ENCODE measurements at places on chromosomes 2 and 18.

- DNase-seq, result no peak
Measured at GRCh38 chr2:177268187-177268871, 3.8 kb upstream of the NFE2L2 start.

DNA sequence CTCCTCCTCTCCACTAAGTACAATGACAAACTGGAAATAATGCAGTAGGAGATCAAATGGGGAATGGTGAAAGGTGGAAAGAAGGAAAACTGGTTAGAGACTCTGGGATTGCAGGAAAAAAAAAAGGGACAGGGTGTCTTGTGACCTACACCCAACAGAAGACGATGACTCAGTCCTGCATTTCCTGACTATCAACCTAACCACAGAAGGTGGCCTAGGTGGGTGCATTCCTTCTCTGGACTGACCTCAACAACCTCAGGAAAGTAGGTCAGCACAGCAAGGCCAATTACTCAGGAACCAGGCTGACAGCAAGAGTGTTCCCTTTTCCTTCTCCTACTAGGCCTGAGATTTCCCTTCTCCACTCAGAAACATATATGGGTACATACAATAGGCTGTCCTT is 1386.4 kb upstream of the ZEB2 start:
- no peak for DNase-seq

DNA sequence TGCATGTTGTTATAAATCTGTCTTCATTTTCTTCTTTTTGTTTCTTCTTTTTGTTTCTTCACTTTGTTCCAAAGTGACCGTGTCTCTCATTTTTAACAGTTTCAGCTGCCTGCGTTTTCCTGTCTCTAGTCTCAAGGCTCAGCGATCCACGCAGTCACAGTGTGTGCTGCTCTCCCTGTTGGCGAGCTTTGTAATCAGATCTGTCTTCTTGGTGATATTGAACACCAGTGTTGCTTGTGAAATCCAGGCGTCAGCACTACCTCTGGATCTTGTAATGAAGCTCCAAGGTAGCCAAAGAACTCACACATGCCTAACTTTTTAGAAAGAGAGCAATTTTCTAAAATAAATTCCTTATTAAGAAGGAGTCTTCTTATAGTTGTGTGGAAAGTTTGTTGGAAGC is 13.2 kb downstream of the SNTG2 start:
- DNase-seq, result no peak

DNA sequence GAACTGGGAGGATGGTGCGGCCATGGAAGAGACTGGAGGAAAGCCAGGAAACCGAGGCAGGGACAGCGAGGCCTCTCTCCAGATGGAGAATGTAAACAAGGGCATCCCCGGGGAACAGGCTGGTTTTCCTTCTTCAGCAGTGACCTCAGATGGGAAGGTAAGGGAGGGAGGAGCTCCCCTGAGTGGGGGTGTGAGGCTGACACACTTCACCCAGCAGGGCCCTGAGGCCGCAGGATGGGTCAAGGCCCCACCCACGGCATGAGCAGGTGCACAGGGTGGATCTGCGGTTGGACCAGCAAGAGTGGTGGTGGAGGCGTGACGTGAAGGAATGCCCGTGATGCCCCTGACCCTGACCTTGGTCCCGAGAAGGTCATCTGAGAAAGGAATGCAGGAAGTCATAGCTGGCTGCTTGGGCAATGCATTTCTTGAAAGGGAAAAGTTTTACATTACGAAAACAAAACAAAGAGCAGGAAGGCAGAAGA is 48.1 kb downstream of the ADCY3 start:
- DNase-seq, result no peak

DNA sequence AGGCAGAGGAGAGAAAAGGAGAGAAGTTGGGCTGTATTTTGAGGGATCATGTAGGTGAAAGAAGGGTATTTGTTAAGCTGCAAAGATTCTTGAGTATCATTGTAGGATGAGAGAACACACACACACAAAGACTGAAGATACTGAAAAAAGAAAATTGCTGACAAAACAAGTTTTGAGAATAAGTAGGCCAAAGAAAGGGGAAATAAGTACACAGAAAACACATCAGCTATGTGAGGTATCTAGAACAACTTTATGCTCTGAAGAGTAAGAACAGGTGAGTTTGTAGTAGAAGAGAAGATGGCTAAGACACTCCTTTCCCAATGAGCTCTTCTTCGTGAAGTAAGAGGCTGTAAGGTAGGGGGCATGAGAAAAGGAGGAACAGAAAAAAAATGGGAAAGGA is 28.2 kb downstream of the METTL8 start:
- DNase-seq, result no peak

- DNase-seq, result no peak
Measured at GRCh38 chr2:76450024-76450475, 739.3 kb upstream of the GCFC2 start.

DNA sequence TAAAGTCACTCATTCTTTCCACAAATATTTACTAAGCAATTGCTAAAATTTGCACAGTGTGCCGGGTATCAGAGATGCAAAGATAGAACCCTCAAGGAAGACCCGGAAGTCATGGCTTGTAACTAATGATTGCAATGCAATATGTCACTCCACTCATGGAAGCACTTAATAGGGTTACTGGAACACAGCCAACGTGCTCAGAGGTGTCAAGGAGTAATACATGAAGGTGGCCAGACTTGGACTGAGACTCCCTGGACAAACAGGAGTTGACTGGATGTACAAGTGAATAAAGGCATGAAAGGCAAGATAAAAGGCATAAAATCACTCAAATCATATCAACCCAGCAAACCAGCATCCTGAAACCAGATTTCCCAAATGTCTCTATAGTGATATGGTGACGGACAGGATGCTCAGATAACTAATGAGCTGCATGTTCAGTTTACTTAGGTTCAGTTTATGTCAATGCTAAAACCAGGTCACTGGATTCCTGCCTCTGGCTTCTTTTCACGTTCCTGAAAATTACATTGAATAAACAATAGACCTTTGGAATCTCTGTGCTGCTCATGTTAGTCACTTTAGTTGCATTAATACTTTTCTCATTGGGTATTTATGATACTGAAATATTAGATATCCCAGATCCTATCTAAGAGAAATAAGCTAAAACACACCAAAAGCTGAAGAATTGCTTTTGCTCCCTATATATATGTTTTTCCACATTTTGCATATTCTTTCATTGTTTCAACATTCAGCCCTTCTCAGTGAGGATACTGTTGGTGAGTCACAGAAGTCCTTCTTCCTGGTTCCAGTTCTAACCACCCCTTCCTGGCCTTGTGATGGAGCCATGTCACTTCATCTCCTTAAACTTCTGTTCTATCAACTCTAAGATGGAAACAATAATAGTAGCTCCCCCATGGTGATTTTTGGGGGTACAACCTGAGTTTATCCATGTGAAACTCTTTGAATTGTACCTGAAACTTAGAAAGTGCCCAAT is 688.9 kb upstream of the ID2 start:
- no peak for DNase-seq

DNA sequence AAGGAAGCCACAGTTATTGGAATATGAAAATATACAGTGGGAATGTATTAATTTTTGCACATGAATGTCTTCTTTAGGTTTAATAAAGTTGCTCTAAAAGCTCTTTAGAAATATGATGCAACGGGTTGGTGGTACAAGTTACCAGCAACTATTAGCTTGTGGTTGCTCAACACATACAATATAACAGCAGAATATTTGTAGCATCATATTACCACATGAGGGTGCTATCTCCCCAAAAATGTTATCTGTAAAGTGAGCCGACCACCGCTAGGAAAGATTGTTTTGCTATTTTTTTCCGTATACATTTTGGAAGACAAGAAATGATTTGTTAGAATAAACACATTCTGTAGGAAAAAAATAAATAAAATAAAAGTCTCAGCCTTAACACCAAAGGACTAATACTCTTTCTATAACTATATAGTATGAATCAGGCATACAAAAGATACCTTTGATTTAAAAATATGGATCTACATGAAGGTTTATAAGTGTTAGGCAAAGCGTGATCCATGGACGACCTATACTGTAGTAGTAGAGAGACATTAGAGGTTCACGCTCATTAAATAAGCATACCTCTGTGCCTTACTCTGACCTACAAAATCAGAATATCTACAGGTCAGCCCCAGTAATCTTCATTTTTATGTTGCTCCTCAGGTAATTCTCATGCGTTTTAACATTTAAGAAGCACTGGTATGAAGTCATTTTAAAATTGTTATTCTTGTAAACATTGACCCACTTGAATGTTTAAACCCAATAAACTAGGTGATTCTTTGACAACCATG is 1110.6 kb upstream of the ACVR2A start:
- DNase-seq, result peak; percentile 65

- no peak for DNase-seq
Measured at GRCh38 chr18:13441736-13442135, 223.2 kb downstream of the LDLRAD4 start.

DNA sequence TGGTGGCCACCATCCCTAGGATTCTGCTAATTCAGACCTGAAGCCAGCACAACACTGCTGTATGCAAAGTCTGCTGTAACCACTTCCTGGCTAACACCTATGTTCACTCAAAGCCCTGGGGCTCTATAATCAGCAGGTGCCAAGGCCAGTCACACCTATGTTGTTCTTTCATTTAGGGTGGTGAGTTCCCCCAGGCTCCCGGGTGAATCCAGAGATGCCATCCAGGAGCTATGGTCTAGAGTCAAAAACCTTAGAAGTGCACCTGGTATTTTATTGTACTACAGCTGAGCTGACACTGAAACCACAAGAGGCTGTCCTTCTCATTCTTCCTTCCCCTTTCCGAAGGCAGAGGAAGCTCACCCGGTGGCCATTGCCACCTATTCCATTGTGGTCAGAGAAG is 46.2 kb upstream of the CCDC141 start:
- no peak for DNase-seq

- no peak for DNase-seq
Measured at GRCh38 chr2:30262716-30263309, 31.5 kb downstream of the LBH start.

DNA sequence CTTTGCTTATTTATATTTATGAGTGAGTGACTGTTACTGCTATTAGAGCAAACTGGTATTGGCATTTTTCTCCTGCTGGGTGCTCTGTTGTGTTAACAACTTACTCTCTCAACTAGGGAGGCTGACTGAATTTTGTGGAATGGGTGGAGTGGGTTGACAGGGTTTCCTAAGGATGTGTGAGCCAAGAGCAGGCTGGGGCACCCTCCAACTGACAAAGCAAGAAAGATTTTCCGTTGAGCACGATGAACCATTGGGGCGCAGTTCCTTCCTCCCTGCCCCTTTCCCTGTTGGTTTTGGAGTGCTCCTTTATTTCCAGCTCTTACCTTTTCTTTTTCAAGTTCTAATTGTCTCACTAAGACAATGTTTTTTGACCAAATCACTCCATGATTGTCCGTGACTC is 20.3 kb downstream of the SEH1L start:
- no peak for DNase-seq

DNA sequence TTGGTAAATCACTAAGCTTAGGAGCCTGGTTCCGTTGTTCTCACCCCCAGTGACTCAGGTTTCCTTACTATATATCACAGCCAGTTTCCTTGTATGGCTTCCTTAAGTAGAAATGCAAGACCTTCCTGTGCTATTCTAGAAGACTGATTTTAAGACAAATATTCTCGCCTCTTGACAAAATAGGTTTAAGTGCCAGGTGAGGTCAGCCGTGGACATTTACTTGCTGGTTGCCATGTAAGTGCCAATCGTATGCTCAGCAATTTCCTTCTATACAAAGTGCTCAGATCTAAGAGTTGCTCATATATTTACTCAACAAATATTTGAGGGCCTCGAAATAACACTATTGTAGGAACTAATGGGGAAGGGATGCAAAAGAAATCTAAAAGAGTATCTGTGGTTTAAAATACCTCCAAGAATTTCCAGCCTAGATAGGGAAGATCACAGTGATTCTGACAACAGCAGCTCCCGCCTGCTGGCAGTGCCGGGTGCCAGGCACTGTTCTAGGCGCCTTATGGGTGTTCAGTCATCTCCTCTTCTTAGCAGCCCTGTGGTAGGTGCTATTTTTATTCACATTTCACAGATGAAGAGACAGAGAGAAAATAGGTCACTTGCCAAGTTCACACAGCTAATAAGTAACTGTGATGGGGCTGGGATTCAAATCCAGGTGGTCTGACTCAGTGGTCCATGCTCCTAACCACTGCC is 95.3 kb upstream of the B3GNT7 start:
- no peak for DNase-seq

GRCh38 chr2:201235860-201236811 is 24.2 kb upstream of the CASP8 start:
- peak; percentile 75 for DNase-seq

DNA sequence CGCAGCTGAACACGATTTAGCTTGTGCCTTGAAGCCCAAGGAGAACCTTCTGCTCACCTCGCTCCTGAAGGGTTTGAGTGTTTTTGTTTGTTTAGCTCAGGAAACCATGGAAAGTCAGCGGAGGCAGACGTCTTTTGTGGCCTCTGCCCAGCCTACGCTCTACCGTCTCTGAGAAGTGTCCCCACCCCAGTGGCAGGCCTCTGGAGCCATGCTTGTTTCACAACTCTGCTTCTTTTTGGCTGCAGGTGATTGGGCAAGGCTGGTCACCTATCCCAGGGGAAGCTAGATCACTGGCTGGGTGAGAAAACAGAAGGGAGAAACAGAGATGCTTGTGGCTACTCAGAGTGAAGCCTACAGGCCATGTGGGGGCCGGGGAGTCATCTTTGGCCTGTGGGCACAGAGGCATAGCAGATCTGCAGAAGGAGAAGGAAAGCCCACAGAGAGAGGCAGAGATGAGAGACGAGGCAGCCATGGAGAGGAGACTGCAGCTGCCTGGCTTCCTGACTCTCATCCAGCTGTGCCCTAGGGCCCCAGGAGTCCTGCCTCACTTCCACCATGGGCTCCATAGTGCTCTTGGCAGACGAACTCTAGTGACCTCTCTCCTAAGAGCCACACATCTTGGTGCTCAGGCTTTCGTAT is 50.1 kb downstream of the CIB4 start:
- no peak for DNase-seq

DNA sequence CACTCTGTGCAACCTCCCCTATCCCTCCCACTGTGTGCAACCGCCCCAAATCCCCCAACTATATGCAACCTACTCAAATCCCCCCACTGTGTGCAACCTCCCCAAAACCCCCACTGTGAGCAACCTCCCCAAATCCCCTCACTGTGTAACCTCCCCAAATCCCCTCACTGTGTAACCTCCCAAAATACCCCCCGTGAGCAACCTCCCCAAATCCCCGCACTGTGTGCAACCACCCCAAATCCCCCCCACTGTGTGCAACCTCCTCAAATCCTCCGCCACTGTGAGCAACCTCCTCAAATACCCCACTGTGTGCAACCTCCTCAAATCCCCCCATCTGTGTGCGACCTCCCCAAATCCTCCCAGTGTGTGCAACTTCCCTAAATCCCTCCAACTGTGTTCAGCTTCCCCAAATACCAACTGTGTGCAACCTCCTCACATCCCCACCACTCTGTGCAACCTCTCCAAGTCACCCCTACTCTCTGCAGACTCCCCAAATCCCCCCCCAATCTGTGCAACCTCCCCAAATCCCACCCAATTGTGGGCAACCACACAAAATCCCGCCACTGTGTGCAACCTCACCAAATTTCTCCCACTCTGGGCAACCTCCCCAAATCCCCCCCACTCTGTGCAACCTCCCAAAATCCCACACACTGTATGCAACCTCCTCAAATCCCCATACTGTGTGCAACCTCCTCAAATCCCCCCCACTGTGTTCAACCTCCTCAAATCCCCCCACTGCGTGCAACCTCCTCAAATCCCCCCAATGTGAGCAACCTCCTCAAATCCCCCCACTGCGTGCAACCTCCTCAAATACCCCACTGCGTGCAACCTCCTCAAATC is 114.1 kb downstream of the TPO start:
- no peak for DNase-seq

All from fibroblast of skin of right quadriceps (primary cell).